Osteoblast (primary cell): ENCODE measurements at places on chromosomes 2 and 18. TPM values are rescaled to one million over a fixed set of nuclear protein-coding genes. Genes with fewer than 3 reads are reported as not detected.

The ASXL3 gene
- not detected in 2 replicates for total RNA-seq

The GPBAR1 gene
- total RNA-seq = 0.36 TPM in 1 of 2 replicates, not detected in the other

The TIA1 gene
- total RNA-seq = 87.6 and 92.5 TPM in 2 replicates

The MSTN gene
- under 0.01 TPM in 1 of 2 replicates, not detected in the other for total RNA-seq

The UPP2 gene
- not detected in 2 replicates for total RNA-seq

The ICA1L gene
- 8.7 and 12.1 TPM in 2 replicates for total RNA-seq

The LINC00305 gene
- total RNA-seq = not detected in 2 replicates

The CYP20A1 gene
- 49.5 and 51.4 TPM in 2 replicates for total RNA-seq

The FBLN7 gene
- total RNA-seq = 5.3 and 5.8 TPM in 2 replicates

The PCARE gene
- total RNA-seq = not detected in 2 replicates

The OTX1 gene
- total RNA-seq = not detected in 2 replicates

The IHH gene
- total RNA-seq = under 0.01 and 0.29 TPM in 2 replicates

The B3GNT7 gene
- 0.29 and 0.72 TPM in 2 replicates for total RNA-seq

The PASK gene
- total RNA-seq = 5.0 and 5.8 TPM in 2 replicates

The MAP2 gene
- total RNA-seq = 2.1 and 2.2 TPM in 2 replicates

The LIMS4 gene
- total RNA-seq = 6.9 and 15.9 TPM in 2 replicates

The L3MBTL4 gene
- total RNA-seq = 0.36 and 0.88 TPM in 2 replicates

The PLEKHA3 gene
- 7.1 and 8.7 TPM in 2 replicates for total RNA-seq

The HAUS1 gene
- total RNA-seq = 31.8 and 40.9 TPM in 2 replicates

The LIPG gene
- total RNA-seq = 2.2 and 3.5 TPM in 2 replicates

The NT5DC4 gene
- not detected in 2 replicates for total RNA-seq

The ZNF142 gene
- total RNA-seq = 14.8 and 16.8 TPM in 2 replicates

The CAPN14 gene
- under 0.01 TPM in 2 replicates for total RNA-seq

The SP140 gene
- total RNA-seq = under 0.01 and 0.36 TPM in 2 replicates

The SP9 gene
- total RNA-seq = not detected in 2 replicates

The C2orf68 gene
- total RNA-seq = 23.9 and 30.9 TPM in 2 replicates

The LGALSL gene
- total RNA-seq = 3.6 and 3.8 TPM in 2 replicates

The CNDP1 gene
- total RNA-seq = not detected in 2 replicates

The ADCYAP1 gene
- total RNA-seq = not detected in 2 replicates

The CMPK2 gene
- 2.1 and 2.2 TPM in 2 replicates for total RNA-seq

The UBXN2A gene
- total RNA-seq = 10.9 and 13.8 TPM in 2 replicates

The ADGRF3 gene
- under 0.01 and 0.59 TPM in 2 replicates for total RNA-seq

The DHX57 gene
- total RNA-seq = 19.5 and 28.0 TPM in 2 replicates

The FOXI3 gene
- total RNA-seq = not detected in 2 replicates

The IL1A gene
- total RNA-seq = not detected in 2 replicates

The MC5R gene
- total RNA-seq = 0.36 and 0.59 TPM in 2 replicates

The PAX3 gene
- total RNA-seq = under 0.01 TPM in 1 of 2 replicates, not detected in the other

The ABCG5 gene
- not detected in 2 replicates for total RNA-seq

The SATB2 gene
- total RNA-seq = 53.2 and 54.5 TPM in 2 replicates

The TRABD2A gene
- 2.9 and 3.5 TPM in 2 replicates for total RNA-seq

The PROKR1 gene
- total RNA-seq = not detected in 2 replicates

The RBM44 gene
- total RNA-seq = 0.59 and 0.72 TPM in 2 replicates

The CFAP65 gene
- total RNA-seq = not detected in 2 replicates

The LRRC30 gene
- total RNA-seq = not detected in 2 replicates

The DSG1 gene
- total RNA-seq = not detected in 2 replicates
